Esophagus muscularis mucosa (tissue), 4 donors: ENCODE measurements at places on chromosomes 3 and 15. TPM values are rescaled to one million over a fixed set of nuclear protein-coding genes. Genes with fewer than 3 reads are reported as not detected.

The FOXL2 gene
- not detected for total RNA-seq

The SENP8 gene
- 2.1 TPM for total RNA-seq

The SPINK8 gene
- total RNA-seq, result not detected

The KBTBD13 gene
- not detected for total RNA-seq

The CPB1 gene
- total RNA-seq, result not detected

The GP5 gene
- total RNA-seq, result not detected

The MYL3 gene
- 9.5 TPM for total RNA-seq
